ENCODE measurements at places on chromosomes 1 and 21. TPM values are rescaled to one million over a fixed set of nuclear protein-coding genes. Genes with fewer than 3 reads are reported as not detected.

GRCh38 chr1:33588726-33589125, 116.3 kb downstream of the ZSCAN20 start:
- DNase-seq, result no peak

DNA sequence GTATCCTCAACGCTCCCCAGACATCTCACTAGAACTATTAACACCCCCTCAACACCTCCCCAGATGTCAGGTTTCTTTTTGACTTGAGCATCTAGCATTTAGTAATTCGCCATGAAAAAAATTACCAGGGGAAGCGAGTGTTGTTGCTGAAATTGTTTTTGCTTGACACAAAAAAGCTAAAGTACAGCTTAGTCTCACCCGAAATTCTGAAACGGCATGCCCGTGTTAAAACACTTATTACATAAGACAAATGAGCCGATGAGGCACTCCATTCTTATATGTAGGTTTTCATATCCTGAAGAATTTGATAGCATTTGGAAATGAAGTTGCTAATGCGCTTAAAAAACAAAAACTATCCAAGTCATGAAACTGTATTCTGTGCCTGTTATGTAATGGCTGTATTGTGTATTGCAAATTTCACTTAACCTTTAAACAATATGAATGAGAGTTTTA, 1.3 kb upstream of the NRIP1 start:
- no peak for DNase-seq

- no peak for DNase-seq
These were observed 148.5 kb downstream of the LMX1A start for GRCh38 chr1:165207853-165208515.

The RBM11 gene
- not detected for polyA plus RNA-seq

GRCh38 chr1:87151500-87152421, 176.9 kb upstream of the LMO4 start:
- no peak for DNase-seq

GRCh38 chr1:61005614-61006580, 76.5 kb upstream of the NFIA start:
- no peak for DNase-seq

DNA sequence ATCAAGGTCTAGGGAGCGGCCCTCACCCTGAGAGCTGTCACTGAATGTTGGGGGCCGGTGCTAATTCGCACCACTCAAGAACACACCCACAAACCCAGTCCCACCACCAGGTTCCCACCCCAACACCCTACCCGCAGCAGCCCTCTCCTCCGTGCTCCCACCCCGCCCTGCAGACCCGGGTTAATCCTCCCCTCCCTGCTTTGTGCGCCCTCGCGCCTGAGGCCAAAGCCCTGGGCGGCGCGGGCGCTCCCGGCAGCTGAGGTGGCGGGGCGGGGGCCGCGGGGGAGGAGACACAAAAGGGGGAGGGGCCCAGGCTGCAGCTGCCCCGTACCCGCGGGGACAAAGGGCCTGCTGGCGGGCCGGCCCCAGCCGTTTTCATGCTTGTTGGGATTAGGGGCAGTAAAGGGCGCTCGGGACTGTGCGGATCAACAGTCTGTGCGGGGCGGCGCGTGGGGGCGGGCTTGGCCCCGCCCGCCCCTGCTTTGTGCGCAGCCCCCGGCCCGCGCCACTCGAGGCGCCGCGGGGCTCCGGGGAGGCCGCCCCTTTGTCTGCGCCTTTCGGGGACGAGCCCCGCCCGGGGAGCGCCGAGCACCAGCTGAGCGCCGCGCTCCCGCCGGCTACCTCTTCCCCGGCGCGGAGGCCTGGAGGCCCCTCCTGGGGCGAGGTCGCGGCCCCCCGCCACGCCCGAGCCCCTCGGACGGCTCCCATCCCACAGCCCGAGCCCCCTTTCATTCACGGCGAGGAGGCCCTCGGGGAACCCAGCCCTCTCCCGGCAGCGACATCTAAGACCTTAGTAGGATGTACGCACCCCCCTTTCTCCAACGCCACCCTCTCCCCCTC, 10.9 kb downstream of the C1orf216 start:
- DNase-seq, result peak; percentile 92

DNA sequence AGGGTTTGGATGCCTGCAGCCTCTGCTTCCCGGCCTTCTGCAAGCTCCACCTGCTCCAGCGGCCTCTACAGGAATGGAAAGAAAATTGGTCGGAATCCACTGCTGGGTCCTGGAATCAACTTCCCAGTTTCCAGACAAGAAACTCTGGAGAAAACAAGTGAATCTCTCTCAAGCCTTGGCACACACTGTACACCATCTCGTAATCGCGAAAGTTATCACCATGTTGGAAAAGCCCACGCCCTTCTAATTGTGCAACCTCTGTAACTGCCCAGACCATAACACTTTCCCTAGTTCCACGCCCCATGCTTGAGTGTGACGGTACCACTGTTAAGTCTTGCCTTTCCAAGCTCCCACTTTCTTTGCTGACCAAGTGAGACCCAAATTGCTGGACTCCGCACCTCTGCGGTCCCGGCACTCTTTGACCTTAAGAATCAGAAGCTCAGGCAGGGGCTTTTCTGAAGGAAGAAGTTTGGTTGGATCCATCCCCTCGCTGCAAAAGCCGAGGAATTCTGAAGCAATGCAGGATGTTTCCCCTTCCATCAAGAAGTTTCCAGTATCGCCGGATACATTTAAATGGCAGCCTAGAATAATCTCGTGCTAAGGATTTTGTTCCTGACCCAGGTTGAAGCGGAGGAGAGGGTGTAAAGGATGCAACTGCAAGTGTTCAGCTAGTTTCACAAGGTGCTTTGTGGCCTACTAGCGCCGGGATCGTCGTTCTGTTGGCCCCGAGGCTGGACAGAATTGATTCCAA, 6.2 kb downstream of the NR5A2 start:
- DNase-seq, result no peak

DNA sequence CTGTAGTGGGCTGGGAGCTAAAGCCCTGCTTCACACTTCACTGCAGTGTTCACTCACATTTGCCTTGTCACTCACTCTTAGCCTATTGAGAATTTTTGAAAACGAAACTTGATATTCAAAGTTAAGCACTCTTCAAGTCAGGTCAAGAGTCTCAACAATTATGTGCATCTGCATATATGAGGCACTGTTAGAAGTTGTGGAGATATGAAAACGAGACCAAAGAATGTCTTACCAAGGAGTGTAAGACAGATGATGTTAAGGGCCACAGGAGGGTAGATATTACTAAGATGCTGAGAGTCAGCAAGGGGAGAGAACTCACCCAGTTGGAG, 64.7 kb upstream of the GJA8 start:
- no peak for DNase-seq

- no peak for DNase-seq
These were observed 1.5 kb upstream of the THRAP3 start for GRCh38 chr1:36222481-36223380.

The PLPPR4 gene
- polyA plus RNA-seq, result 0.61 TPM

The FLG2 gene
- polyA plus RNA-seq, result not detected

The NCAM2 gene
- polyA plus RNA-seq, result 4.1 TPM

Data from SK-N-SH (cell line).